ENCODE measurements at places on chromosomes 1 and 21. TPM values are rescaled to one million over a fixed set of nuclear protein-coding genes. Genes with fewer than 3 reads are reported as not detected.

The PAPPA2 gene
- total RNA-seq = not detected

The LCE6A gene
- total RNA-seq = not detected

The PSEN2 gene
- total RNA-seq = 18.0 TPM

The ST6GALNAC5 gene
- total RNA-seq = not detected

The IARS2 gene
- total RNA-seq = 51.9 TPM

The FLG2 gene
- not detected for total RNA-seq

The SERPINC1 gene
- total RNA-seq = not detected

The DNASE2B gene
- not detected for total RNA-seq

The DMBX1 gene
- 3.1 TPM for total RNA-seq

The UBL4B gene
- total RNA-seq = not detected

The WLS gene
- total RNA-seq = 30.8 TPM

The SUSD4 gene
- 0.20 TPM for total RNA-seq

The CELA2B gene
- not detected for total RNA-seq

The ELF3 gene
- total RNA-seq = 1,050 TPM

The NES gene
- 0.44 TPM for total RNA-seq

The TEX38 gene
- 0.20 TPM for total RNA-seq

The EPHA10 gene
- total RNA-seq = 2.2 TPM

The ZNF683 gene
- total RNA-seq = not detected

The MIB2 gene
- 89.0 TPM for total RNA-seq

The RPL5 gene
- total RNA-seq = 1,308 TPM

The FAM167B gene
- 0.29 TPM for total RNA-seq

The FOXE3 gene
- not detected for total RNA-seq

The ATP13A2 gene
- 82.3 TPM for total RNA-seq

The SNRNP40 gene
- 221 TPM for total RNA-seq

The TINAGL1 gene
- 596 TPM for total RNA-seq

The IGFN1 gene
- 0.03 TPM for total RNA-seq

The PLA2G4A gene
- 10.6 TPM for total RNA-seq

The SELENON gene
- total RNA-seq = 2.2 TPM

The VSIG8 gene
- 0.13 TPM for total RNA-seq
